ENCODE measurements at places on chromosomes 13 and 19.

GRCh38 chr13:86581706-86582105 is 782.5 kb upstream of the SLITRK6 start:
- DNase-seq = peak; percentile 14

DNA sequence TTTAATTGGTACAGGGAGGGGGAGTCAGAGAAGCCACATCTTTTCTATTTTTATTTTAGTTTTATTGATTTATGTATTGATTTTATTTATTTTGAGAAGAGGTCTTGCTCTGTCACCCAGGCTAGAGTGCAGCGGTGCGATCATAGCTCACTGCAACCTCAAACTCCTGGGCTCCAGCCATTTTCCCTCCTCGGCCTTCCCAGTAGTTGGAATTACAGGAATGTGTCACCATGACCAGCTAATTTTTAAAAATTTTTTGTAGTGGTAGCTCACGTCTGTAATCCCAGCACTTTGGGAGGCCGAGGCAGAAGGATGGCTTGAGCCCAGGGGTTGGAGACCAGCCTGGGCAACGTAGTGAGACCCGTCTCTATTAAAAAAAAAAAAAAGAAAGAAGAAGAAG is 4.1 kb downstream of the IL27RA start:
- DNase-seq = no peak

GRCh38 chr13:95676105-95676761 is 706 bp upstream of the DNAJC3 start:
- DNase-seq = peak; percentile 63

- no peak for DNase-seq
Measured at GRCh38 chr13:77861741-77862140, 56.9 kb downstream of the EDNRB start.

- DNase-seq = peak; percentile 58
Measured at GRCh38 chr19:55172741-55173140, 6.3 kb upstream of the DNAAF3 start.

Measured in iris pigment epithelial cell (primary cell).